ENCODE measurements at places on chromosomes 11 and 22. TPM values are rescaled to one million over a fixed set of nuclear protein-coding genes. Genes with fewer than 3 reads are reported as not detected.

GRCh38 chr11:121067962-121068647 lies 32.9 kb upstream of the TECTA start:
- no peak for DNase-seq

DNA sequence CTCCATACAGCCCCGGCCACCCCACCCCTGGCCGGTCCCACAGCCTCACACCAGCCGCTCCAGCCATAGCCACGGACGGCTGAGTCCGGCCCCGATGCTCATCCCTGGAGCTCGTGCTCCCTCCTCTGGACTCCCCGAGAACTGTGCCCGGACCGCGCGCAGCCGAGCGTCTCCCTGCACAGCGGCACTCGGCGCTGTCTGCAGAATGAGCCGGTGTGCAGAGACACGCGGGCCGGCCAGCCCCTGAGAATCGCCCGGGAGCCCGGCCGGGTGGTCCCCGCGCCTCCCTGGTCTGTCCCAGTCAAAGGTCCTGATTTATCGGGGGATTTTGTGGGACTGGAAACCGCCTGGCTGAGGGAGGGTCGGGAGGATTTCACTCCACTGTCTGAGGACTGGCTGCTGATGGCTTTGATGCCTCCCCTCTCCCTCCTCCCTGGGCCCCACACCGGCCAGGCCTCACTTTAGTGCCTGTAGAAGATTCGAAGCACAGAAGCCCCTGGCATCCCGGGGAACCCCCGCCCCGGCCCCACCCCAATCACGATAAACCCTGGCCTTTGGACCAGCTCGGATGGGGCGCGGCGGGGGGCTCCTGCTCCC lies 102.7 kb downstream of the BRD1 start:
- DNase-seq = peak; percentile 84

The IL17REL gene
- not detected for total RNA-seq

The OR51A2 gene
- total RNA-seq = not detected

The JOSD1 gene
- 45.2 TPM for total RNA-seq

The DEFB131B gene
- not detected for total RNA-seq

The NRIP3 gene
- total RNA-seq = 34.8 TPM

The POTEH gene
- total RNA-seq = 3.8 TPM

The C1QTNF6 gene
- 0.34 TPM for total RNA-seq
